ENCODE measurements at places on chromosomes 3 and 15.

DNA sequence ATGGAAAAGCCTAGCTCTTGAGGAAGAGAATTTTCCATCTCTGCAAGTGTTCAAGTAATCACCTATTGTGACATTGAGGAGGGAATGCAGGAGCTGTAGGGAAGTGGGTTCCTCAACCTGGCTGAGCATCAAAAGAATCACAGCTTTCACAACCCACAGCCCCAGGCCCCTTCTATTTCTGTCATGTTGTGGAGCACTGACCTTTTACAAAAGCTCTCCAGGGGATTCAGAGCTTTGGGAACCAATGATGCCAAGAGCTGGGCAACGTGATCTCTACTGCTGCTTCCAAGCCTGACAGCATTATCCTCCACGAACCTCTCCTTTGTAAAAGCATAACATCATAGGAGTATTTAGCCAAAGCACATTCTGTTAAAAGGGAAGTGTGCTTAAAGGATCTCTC is 231.1 kb downstream of the ADAMTS9 start:
- no peak for DNase-seq

- DNase-seq, result no peak
Observed at GRCh38 chr3:4078903-4079302, 224.3 kb upstream of the SETMAR start.

- DNase-seq, result no peak
Observed at GRCh38 chr15:88904257-88904623, 8.9 kb upstream of the HAPLN3 start.

GRCh38 chr3:69540706-69541581 is 155.1 kb upstream of the FRMD4B start:
- DNase-seq, result no peak

DNA sequence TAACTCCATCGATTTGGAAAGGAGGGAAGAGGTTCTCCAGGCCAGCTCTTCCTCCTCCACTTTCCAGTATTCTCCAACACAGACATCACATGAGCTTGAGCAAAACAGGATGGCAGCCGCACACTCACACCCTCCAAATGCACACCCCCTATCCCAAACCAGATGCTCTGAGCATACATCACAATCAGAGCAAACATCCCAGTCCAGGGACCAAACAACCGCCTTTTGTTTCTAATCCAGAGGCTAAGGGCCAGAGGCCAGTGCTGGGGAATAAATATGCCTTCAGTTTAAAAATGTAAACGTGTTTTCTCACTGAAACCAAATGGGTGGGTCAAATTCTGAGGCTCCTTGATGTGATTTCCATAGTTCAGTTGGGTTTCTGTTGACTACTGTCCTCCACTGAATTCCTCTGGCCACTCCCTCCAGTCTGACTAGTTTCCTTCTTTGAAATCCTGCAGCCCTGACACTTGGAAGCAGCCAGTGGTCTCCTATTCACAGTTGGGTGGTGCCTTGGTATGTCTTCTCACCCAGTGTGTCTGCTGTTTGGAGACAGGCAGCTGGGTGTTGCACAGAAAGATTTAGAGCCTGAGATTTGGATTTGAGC is 19.2 kb upstream of the MFGE8 start:
- DNase-seq, result no peak

GRCh38 chr3:71388535-71389120 is 194.9 kb downstream of the FOXP1 start:
- no peak for DNase-seq

DNA sequence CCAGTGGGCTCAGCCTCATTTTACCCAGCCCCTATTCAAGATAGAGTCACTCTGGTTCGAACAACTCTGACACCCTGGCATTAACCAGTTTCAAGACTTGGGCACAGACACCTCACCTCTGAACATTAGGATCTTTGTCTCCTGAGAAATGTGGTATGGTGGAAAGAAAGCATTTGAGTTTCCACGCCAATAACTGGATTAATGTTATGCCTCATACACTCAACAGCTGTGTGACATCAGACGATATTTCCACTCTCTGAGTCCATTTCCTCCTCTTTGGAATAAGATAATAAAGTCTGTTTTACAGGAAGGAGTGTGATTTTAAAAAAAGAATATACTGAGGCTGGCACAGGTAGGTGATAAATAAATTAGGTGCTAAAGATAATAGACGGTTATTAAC is 121.3 kb upstream of the CHL1 start:
- DNase-seq, result no peak

DNA sequence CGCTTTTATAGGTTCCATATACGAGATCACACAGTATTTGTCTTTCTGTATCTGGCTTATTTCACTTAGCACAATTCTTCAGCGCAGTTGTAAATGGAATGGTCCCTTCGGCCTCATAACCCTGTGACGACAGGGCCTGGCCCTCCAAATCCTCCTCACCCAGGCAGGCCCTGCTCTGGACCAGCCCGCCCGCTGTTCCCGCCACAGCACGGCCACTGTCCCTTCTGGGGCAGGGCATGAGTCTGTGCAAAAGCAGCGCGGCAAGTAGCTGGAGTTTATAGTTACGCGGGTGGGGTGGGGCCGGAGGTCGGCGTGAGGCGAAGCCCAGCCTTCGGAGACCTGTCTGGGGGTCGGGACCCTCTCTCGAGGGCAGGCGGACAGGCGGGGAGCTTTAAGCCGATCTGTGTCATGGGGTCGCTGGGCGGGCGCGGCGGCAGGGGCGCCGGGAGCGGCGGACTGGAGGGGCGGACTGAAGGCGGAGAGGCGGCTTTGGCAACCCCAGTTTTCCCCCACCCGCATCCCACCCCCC is 543 bp downstream of the ARPIN start:
- DNase-seq, result no peak

DNA sequence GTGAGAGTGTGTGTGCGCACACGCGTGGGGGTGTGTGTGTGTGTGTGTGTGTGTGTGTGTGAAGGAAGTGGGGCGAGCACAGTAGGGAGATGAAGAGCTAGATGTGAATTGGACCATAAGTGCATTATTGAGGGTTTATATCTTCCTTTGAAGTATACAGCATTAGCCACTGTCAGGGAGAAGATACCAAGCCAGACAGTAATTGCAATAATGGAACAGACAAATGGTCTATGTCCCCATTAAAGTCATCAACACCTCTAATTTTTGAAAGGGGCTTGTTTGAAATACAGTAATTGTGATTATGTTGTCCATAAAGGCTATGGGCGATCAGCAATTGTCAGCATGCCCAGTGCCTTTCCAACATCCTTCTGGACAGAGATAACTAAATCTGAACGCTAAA is 429.2 kb upstream of the NR2F2 start:
- no peak for DNase-seq

- DNase-seq, result no peak
Observed at GRCh38 chr15:98684436-98684835, 36.1 kb downstream of the IGF1R start.

GRCh38 chr3:22392859-22393258 is 641.8 kb upstream of the ZNF385D start:
- DNase-seq, result no peak

- no peak for DNase-seq
Observed at GRCh38 chr3:127118366-127118765, 74.6 kb upstream of the PRR23E start.

DNA sequence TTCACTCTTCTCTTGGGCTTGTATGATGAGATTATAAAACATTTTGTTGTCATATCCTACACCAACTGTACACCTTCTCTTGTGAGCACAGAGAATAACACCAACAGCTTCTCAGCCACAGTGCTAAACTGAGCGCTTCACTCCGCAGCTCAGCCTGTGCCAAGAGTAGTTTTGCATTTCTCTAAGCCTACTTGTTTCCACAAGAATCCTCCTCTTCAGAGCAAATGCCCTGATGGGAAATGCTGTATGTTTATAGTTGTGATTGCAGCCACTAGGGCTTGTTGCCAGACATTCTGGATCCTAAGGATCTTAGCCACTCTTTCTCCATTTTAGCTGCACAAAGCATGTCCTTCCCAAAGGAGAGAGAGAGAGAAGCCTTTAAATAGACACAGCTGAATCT is 138.8 kb upstream of the PLXND1 start:
- no peak for DNase-seq

DNA sequence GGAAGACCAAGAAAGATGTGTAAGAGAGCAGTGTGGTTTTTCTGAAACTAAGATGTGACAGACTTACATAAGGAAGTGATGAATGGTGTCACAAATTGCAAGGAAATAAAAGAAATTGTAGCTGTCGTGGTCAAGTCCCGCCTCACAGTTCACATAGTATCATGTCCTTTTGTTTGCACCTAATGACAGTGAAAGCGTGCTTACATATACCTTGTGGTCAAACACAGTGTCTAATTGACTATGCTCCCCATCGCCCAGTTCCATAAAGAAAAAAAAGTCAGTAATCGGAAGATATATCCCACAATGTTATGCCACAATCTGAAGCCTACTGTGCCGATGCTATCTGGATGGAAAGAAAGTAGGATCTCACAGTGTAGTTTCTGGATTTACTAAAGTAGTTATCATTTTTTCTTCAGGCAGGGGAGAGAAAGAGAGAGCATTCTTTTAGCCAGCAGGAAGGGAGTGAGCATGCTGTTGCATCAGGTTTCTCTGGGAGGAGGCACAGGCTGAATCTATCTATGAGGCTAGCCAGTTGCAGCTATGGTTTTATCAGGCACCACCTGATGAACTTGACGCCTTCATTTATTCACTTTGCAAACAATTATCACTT is 9.8 kb upstream of the PLSCR1 start:
- no peak for DNase-seq

- DNase-seq, result no peak
Observed at GRCh38 chr3:171970301-171970788, 69.0 kb upstream of the FNDC3B start.

DNA sequence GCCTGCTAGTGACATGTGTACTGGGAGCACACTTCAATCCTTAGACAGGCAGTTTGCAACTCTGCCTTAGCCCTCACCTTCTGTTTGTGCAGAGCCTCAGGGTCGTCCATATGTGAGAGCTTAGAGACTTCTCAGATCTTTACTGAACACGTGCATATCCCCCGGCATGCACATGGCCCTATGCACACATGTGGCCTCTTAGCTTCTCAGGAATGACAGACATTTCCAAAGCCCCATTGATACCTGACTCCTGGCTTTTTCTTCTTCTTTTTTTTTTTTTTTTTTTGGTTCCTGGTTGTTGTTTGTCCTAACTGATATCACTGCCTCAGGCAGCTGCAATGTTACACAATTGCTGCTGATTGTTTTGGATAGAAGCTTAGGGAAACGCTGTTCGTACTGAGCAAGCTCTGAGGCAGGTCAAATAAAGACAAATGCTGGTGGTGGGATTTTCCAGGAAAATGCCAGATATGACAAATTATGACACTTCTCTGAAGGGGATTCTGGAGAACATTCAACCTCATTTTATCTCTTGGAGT is 107.2 kb upstream of the RGMA start:
- no peak for DNase-seq

DNA sequence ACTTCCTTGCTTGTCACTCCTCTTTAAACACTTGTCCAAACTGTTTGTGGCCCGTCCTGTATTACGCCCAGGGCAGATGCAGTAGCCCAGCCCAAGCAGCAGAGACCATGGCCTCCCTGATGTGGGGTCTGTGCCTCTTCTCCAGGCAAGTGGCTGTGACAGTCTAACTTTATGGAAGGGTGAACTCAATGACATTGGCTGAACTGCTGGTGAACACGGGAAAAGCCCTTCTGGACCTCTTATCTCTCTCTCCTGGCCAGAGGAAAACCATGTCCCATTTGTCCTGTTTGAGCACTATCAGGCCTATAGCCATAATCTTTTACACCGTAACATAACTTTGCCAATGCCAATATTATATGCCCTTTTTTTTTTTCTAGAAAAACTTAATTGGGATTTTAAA is 67.6 kb downstream of the SMAD3 start:
- DNase-seq, result no peak

GRCh38 chr3:60114191-60114590 is 1064.4 kb upstream of the CFAP20DC start:
- DNase-seq, result no peak

- no peak for DNase-seq
Observed at GRCh38 chr3:88812576-88812975, 294.8 kb upstream of the EPHA3 start.

DNA sequence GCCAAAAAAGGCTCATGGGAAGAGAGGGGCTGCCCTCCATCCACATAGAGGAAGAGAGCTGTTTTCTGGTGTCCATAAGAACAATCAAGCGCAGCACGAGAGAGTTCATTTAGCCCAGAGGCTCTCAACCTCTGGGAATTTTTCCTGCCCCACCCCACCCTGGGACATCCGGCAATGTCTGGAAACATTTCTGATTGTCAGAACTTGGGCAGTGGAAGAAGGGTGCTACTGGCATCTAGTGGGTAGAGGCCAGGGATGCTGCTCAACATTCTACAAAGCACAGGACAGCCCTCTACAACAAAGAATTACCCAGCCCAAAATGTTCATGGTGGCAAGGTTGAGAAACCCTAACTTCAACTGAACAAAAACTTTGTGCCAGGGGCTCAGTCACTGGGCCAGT is 92.9 kb downstream of the RAB11A start:
- DNase-seq, result no peak

- DNase-seq, result no peak
Observed at GRCh38 chr15:71334873-71335272, 219.6 kb downstream of the THSD4 start.

DNA sequence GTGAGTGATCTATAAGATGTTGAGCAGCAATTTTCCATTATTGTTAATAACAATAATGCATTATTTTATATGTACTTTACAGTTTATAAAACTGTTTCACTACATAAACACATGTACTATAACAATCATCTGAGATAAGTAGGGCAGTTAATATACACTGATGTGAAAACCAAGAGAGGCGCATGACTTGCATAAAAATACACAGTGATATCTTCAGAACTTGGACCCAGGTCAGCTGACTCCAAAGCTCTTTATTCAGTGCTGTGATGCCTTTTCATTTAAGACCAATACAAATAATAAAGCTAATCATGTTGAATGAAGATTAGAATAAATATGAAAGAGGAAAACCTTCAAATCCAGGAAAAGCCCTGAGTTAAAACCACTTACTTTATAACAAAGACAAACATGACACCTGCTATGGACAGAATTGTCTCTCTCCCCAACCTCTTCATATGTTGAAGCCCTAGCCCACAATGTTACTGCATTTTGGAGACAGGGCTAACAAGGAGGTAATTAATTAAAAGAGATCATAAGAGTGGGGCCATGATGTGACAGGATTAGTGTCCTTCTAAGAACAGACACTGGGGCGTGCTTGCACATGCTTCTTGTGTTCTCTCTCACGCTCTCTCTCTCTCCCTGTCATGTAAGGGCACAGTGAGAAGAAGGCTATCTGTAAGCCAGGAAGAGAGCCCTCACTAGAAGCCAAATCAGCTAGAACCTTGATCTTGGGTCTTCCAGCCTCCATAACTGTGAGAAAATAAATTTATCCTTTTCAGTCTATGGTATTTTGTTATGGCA is 55.8 kb upstream of the TSPAN3 start:
- DNase-seq, result no peak

GRCh38 chr15:40250771-40251483 is 12.1 kb downstream of the PAK6 start:
- DNase-seq, result no peak

- no peak for DNase-seq
Observed at GRCh38 chr15:61479613-61480012, 250.5 kb upstream of the RORA start.
